Motor neuron (in vitro differentiated cells): ENCODE measurements at places on chromosomes 1 and 21.

GRCh38 chr1:164838786-164839185 is 279.8 kb downstream of the PBX1 start:
- ATAC-seq: no peak

DNA sequence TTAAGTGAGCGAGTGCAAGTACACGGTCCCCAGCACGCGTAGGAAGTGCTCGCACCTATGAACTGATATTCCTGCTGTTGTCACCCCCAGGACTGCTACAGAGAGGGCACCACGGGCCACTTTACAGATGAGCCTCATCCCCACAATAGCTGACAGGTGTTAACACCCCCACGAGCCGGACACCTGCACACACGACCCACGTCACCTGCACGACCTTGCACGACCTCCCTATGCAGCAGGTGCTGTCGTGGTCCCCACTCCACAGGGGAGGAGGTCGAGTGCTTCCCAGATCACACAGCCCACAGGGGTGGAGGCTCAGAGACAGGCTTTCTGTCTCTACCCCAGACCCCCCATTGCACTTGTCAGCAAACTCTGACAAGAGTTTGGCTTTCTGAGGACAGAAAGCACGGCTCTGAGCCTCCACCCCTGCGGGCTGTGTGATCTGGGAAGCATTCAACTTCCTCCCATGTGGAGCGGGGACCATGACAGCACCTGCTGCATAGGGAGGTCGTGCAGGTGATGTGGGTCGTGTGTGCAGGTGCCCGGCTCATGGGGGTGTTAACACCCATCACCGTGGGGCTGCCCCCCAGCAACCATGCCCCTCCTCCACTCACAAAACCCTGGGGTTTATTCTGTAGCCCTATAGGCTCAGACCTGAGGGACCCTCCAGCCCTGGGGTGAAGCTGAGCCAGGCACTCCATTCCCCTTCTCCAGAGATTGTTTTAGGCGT is 80.8 kb downstream of the MATN1 start:
- ATAC-seq: no peak

- ATAC-seq: peak; percentile 54
These were observed 286.6 kb downstream of the COL11A1 start for GRCh38 chr1:102821707-102822106.

DNA sequence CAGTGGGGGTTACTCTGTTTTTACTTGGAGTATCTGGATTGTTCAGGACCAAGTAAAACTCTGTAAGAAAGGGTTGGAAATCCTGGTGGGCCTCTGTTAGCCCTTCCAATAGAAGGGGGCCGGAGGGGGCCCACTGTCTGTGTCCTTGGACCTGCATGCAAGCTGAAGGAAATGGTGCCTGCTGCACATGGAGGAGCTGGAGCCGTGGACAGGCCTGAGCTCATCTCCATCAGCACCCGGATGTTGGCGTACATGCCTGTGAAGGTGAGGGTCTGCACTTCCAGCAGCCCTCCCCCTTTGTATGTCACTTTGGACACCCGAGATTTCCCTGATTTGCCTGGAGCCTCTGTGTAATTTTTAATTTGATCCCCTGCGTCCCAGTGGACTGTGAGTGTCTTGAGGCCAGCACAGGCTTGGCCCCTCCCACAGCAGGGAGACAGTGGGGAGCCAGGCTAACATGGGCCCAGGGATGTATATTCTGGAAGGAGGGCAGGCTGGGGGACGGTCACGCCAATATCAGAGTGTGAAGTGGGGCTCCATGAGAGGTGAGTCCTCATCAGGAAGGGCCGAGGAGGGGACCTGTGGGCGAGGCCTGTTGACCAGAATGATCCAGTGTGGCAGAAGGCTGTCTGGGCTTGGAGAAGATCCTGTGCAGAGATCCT is 16.8 kb downstream of the GALNT2 start:
- ATAC-seq: no peak

DNA sequence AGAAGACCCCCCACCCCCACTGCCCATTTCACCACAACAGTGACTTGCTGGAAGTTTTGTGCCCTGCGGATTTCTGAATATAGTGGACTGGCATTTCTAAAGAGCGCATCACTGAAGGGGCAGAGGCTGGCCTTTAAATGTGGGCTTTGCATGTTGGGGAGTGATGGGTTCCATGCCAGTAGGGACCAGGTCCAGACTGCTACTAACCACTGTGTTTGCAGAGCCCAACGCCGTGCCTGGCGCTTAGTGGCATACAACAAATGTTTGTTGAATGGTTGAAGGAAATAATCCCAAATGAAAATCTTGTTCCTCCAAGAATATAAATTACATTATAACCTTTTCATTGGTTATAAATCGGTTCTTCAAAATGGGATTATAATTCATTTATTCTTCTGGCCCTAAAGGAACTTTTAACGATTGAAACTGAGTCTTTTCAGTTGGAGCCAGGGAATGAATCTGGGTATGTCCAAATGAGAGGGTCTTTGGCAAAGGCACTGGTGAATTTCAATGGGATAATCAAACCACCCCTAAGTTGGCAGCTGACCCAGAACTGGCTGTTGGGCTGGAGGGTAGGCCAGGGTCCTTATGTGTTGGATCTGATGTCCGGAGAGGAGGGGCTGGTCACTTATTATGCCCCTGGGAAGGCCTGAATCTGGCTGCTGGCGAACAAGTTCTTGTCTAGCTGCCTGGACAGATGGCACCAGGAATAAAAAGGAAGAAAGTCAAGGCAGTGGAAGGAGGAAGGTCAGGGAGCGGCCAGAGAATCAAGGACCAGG is 13.8 kb upstream of the SDHB start:
- ATAC-seq: no peak
